ENCODE measurements at places on chromosomes 16 and 17.

GRCh38 chr17:7077911-7078546 is 2.0 kb downstream of the CLEC10A start:
- no peak for DNase-seq

GRCh38 chr16:85046931-85047866 is 19.6 kb downstream of the KIAA0513 start:
- no peak for DNase-seq

DNA sequence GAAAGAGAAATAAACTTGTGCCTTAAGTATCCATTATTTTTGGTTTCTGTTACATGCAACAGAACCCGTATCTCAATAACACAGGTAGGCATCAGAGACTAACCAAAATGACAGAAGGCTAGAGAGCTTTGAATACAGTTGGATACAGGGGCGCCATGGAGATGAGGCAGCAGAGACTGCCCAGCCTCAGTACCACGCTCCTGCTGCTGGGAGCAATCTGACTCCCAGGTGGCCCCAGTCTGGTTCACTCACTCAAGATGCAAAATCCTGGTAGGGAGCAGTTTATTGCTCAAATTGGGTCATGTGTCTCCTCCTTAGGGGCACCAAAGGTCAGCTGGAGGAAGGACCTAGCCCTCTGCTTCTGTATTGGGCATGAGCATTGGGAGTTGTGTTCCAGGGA is 218.9 kb downstream of the USP22 start:
- no peak for DNase-seq

- DNase-seq: peak; percentile 74
Measured at GRCh38 chr17:5249615-5250014, 15.0 kb upstream of the SCIMP start.

- no peak for DNase-seq
Measured at GRCh38 chr16:81483064-81483969, 38.7 kb downstream of the CMIP start.

DNA sequence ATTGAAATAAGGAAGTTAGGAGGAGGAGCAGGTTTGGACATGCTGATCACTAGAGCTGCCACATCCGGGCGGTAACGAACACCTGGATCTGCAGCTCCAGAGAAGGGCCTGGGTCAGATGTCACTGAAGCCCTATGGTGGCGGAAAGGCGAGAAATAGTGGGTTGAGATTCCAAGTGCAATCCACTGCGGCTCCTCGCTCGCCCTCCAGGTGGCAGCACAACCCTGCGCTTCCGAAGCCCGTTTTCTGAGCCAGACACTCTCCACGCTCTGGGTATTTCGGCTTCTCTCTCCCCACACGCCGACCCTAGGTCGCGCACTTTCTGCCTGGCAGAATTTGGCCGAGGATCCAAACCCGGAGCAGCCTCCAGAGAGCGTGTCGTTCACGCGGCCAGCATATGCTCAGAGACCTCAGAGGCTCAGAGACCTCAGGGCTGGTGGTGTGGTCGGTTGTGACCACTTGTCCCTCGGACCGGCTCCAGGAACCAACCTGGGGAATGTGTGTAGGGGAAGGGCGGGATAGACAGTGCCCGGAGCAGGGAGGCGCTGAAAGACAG is 922 bp upstream of the SLC2A4 start:
- peak; percentile 83 for DNase-seq

GRCh38 chr16:2427526-2427925 is 1.7 kb upstream of the CCNF start:
- DNase-seq: no peak

DNA sequence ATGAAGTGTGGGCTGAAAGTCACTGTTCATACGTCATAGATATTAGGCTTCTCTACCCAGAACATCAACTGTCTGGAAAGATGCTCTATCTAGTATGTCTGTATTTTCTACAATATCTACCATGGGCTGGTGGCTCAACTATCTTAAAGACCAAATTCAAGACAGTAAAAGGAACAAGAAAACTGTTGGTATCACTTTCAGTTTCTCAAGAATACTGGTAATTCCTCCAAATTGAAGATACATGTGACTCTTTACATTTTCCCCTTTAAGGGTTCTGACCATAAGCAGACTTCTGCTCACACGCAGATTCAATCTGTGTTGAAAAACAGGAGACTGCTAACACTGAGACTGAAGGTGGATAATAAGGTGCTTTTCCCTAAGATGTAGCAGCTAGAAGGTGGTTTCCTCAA is 24.2 kb downstream of the XPO6 start:
- peak; percentile 50 for DNase-seq

DNA sequence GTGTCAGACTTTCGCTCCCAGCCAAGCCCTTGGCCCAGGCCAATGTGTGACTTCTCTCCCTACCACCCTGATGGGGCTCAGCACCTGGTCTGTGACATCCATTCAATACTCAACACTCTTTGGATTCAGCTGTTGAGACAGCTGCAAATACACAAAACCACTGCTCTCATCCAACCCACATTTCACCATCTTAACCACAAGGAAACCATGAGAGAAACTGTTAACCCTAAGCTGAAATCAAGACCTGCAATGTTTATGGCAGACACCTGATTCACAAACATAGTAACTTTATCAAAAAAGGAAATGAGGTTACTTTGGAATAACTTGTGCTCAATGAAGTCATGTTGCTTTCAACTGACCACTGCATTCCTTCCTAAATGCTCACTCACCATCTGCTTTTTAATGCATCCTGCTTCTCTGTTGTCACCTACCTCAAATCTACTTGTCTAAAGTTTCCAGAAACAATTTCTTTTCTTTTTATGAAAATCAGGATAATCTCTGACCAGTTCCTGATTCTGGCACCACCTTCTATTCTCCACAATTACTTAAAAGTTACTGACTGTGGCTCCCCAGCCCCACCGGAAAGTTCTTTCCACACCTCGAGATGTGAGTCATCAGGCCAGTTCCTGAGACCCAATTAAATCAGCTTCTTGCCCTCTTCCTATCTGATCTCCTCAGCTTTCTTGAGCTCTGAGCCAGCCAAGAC is 88.2 kb downstream of the NOG start:
- DNase-seq: peak; percentile 69

GRCh38 chr17:54932711-54933110 is 32.1 kb downstream of the TOM1L1 start:
- DNase-seq: no peak

DNA sequence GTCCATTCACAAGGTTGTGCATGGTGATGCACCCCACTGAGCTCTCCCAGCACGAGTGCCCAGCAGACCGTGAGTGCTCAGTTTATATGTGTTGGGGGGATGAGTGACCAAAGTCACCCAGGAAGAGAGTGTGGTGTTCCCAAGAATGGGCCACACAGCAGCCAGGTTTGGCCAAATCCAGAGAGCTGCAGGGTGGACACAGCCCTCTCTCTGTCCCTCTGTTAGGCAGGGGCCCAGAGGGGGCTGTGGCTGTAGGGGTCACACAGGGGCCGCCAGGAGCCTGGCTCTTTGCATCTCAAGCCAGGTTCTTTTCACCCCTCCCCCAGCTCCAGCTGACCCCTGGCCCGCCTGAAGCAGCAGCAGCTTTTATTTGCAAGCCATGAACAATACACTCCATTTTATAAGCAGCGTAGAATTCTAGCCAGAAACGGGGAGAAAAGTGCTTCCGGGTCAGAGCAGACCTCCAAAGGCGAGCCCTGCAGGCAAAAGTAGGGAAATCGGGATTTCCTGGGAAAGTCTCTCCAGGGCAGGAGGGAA is 13.3 kb downstream of the COTL1 start:
- no peak for DNase-seq

GRCh38 chr16:8026450-8026849 is 563.9 kb downstream of the TMEM114 start:
- DNase-seq: no peak

- no peak for DNase-seq
Measured at GRCh38 chr16:54212893-54213292, 73.7 kb downstream of the IRX3 start.

All from activated CD4-positive, alpha-beta T cell treated with anti-CD3 and anti-CD28 coated beads, Interleukin-2, Interleukin-6, amounts not matched to agents 100 ng/mL and 50 ng/mL, durations not matched to agents 16 hours and 8 hours (primary cell).